Activated CD4-positive, alpha-beta T cell treated with anti-CD3 and anti-CD28 coated beads, Interleukin-2, amount 10 ng/mL, durations not matched to agents 7 days and 5 days (primary cell): ENCODE measurements at places on chromosomes 7 and 10. TPM values are rescaled to one million over a fixed set of nuclear protein-coding genes. Genes with fewer than 3 reads are reported as not detected.

DNA sequence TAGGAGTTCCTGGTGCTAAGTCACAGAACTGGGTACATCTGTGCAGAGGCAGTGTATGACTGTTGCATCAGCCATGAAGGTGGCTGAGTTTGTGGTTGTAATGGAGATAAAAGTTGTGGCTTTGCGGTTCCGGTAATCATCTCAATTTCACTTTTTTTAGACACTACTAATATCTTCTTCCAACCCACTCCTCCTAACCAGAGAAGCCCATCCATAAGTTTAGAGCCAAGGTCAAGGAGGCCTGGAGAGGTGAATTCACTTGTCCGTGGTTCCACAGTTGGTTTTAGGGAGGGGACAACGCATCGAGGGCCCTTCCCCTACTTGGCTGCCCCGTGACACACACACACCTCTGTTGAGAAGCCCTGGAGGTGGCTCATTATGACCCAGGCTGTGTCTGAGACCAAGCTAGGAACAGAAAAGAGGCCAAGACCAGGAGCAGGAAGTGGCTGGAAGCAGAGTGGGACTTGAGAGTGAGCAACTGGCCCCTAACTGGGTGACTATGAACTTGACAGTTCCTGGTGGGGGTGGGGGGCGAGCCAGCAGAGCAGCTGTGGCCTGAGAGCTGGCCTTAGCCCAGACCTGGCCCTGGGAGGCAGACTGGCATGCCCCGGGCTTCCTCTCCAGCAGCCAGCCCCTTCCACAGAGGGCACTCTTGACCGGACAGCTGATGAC is 66.8 kb upstream of the COL13A1 start:
- H3K27ac ChIP-seq = peak overlapping the region; percentile 7
- peaks cover 19% of the 10 kb centered on the region for H3K4me1 ChIP-seq
- H3K36me3 ChIP-seq = no peaks in the 10 kb centered on the region
- H3K4me3 ChIP-seq = no peak overlapping the region
- peak; percentile 37 for DNase-seq

DNA sequence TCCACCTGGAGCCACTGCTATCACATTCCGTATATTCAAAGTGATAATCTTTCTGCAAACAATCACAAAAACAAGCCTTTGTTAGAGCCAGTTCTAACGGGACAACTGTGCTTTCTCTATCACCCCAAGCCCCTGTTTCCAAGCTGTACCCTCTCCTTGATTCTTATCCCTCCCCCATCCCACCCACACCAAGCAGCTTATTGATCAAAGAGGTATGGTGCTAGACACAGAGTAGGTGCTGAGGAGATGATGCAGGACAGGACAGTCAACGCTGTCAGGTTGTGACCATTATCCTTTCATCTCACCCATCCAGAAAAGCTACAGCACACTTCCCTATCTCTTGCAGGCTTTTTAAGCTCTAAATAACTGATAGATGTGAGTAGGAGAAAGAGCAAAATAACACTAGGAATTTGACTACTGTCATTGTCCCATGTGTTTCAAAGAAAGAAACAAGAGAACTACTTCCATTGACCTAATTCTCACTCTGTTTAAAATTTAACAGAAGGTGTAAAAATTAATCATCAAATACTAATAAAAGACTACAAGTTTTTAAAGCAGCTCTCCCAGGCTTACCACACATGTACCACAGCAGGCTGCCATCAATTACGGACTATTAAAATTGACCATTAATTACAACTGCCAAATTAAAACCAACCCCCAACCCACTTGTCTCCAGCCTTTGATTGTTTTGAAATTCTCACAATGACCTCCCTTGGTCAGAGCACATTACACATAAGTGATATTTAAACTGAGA is 94.3 kb downstream of the ELAPOR2 start:
- no peaks in the 10 kb centered on the region for H3K36me3 ChIP-seq
- no peak overlapping the region for H3K27ac ChIP-seq
- H3K4me1 ChIP-seq = no peaks in the 10 kb centered on the region
- no peak for DNase-seq
- H3K4me3 ChIP-seq = no peak overlapping the region
- H3K27me3 ChIP-seq = peaks cover 10% of the 10 kb centered on the region

UNCX gene
- not detected for total RNA-seq

GRCh38 chr7:6536262-6537260 is 14.7 kb downstream of the GRID2IP start:
- DNase-seq = no peak
- H3K4me1 ChIP-seq = peaks cover 7% of the 10 kb centered on the region
- peaks cover 33% of the 10 kb centered on the region for H3K27me3 ChIP-seq
- H3K36me3 ChIP-seq = no peaks in the 10 kb centered on the region

POU6F2 gene
- total RNA-seq = not detected

DNA sequence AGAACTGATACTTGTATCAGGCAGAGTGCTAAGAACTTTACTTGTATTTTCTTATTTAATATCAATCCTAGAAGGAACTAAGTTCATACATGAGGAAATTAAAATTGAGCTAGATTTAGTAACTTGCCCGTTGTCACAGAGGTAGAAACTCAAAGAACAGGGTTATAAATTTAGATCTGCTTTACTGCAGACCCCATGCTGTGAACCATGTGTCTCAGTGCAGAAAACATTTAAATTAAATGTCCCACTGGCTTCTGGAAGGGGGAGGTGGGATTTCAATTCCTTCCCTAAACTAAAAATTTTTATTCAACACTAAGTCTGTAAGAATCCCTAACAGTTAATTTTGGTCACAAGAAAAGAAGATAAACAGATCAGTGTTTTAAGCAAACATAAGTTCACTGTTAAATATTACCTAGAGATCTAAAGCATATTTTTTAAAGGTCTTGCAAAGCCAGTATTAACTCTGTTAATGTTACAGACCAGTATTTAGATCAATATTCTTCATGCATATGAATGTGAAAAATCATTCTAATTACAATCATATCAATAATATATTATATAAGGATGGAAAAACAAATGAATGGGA is 23.1 kb downstream of the WASL start:
- no peak overlapping the region for H3K27ac ChIP-seq
- H3K27me3 ChIP-seq = no peaks in the 10 kb centered on the region
- peaks cover 14% of the 10 kb centered on the region for H3K36me3 ChIP-seq

- no peaks in the 10 kb centered on the region for H3K27me3 ChIP-seq
- H3K36me3 ChIP-seq = no peaks in the 10 kb centered on the region
- DNase-seq = no peak
- no peaks in the 10 kb centered on the region for H3K4me1 ChIP-seq
These were observed 26.2 kb upstream of the DKK1 start for GRCh38 chr10:52287866-52288265.

DNA sequence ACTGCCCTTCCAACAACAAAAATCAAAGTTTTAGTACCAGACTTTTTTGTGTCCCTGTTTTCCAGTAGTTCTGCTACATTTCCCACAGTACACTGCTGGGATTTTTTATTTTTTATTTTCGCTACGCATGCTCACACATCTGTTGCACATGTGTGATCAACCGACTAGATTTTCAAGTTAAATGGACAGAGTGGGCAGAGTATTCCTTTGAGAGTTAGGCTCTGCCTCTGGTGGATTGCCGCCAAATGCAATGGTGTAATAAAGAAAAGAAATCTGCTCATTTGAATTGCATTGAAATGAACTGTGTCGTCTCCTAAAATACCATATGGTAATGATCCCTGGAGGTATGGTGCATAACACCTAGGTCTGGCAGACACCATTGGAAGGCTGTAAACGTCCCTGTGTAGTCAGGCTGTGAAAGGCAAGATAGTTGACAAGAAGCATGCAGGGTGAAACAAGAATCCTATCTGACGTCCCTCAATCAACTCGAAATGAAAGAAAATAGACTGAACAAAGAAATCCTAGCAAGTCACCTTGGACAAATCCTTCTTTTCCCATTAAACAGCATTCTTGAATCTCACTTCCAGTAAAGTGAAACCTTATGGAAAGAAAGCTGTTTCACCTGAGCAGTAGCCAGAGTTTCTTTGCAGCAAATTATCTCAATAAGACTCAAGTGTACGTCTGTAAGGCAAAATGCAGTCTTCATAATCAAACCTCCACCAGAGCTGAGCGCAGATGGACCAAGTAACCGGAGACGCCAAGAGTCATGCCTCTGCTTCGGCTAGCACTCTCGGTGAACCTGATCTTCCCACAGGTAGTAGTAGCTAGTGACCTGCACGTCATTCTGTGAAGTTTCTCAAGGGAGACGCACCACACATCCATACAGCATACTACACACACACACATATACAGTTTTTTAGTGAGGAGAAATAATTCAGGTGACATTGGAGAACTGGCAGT is 357.3 kb downstream of the CRPPA start:
- DNase-seq = no peak
- H3K4me3 ChIP-seq = no peak overlapping the region
- H3K27ac ChIP-seq = no peak overlapping the region
- H3K4me1 ChIP-seq = no peaks in the 10 kb centered on the region

- H3K27me3 ChIP-seq = no peaks in the 10 kb centered on the region
- H3K27ac ChIP-seq = no peak overlapping the region
- no peaks in the 10 kb centered on the region for H3K4me1 ChIP-seq
- H3K36me3 ChIP-seq = no peaks in the 10 kb centered on the region
These were observed 182.6 kb upstream of the FEZF1 start for GRCh38 chr7:122487131-122487530.

NSMCE4A gene
- 63.5 TPM for total RNA-seq

DNA sequence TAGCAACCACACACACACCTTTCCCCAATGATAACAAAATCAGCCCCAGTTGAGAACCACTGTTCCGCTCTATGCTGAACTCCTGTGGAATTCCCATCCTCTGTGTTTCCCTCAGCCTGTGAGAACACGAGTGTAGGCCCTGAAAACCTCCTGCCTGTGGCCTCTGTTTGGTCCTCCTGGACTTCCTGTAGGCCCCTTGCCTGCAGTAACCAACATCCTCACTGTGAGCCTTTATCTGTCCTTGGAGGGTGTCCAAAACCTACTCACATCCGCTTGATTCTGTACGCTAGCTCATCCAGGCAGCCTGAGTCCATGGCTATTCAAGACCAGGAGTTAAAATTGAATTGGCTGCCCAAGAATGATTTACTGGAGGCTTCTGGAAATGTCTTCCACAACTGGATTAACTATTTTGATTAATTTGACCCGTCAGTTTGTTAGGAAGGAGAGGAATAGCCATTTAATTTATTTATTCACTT is 149.8 kb downstream of the AKR1D1 start:
- no peak for DNase-seq
- no peak overlapping the region for H3K4me3 ChIP-seq
- no peaks in the 10 kb centered on the region for H3K27me3 ChIP-seq

- H3K4me1 ChIP-seq = no peaks in the 10 kb centered on the region
- H3K27ac ChIP-seq = no peak overlapping the region
- no peak for DNase-seq
These were observed 201.0 kb upstream of the IMMP2L start for GRCh38 chr7:111763221-111763801.

PRKCQ gene
- 69.5 TPM for total RNA-seq

PYROXD2 gene
- total RNA-seq = 6.2 TPM

DNA sequence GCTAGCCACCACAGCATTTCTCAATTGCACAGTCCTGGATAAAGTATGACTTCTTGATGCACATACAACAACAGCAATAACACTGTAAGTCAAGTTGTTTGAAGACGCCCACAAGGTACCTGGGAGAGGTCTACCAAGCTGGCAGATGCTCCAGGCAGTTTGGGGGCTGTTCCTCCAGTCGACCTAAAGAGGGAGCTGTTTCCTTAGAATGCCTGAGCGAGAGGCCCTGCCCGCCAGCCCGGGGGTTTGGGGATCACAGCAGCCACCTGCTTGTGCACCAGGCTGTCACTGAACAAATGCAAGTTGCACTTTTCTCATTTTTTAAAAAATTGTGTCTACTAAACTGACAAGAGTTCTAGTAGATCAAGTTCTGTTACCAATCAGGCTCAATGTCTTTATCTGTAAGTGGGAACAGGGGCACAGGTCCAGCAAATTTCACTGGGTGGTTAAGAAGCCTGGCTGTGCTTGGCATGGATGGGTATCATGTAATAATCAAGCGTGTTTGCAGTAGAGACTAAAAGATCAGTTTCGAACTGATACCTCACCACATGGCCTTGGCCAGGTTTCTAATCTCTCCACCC is 193.8 kb upstream of the ADO start:
- H3K4me3 ChIP-seq = no peak overlapping the region
- peak; percentile 74 for DNase-seq
- H3K27ac ChIP-seq = no peak overlapping the region
- peaks cover 9% of the 10 kb centered on the region for H3K27me3 ChIP-seq
- no peaks in the 10 kb centered on the region for H3K36me3 ChIP-seq
- H3K4me1 ChIP-seq = peaks cover 14% of the 10 kb centered on the region

DNA sequence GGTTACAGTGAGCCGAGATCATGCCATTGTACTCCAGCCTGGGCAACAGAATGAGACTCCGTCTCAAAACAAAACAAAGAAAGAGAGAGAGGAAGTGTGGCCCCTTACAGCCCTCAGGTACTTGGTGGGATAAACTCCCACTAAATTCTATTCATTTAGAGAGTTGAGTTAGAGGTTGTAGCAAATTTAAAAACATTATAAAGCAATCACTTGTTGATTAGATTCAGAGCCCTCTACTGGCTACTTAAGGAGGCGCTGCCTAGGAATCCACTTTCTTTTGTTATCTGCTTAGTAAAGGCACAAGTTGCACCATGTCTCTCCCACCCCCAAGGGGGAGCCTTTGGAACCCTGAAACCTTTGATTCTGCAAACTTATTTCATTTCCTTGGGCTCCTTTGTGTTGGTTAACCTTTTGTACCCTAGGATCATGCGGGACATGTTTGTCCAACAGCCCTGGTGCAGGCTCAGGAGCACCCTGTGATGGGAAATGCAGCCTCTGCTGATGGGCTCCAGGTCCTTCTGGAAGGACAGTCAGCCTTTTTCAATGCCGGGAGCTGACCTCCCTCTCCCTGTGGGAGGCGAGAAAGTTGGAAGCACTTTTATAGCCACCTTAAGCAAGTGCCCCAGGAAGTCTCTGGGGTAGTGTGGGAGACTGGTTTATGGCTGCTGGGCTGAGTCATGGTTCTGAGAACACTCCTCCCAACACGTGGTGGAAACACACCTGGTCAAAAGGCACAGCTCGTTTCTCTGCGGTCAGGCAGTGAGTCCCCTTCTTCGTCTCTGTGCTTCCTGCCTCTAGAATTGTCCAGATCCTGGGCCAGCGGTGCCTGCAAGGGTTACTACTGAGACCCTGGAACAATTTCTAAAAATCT is 2.3 kb downstream of the HKDC1 start:
- H3K4me1 ChIP-seq = peaks cover 55% of the 10 kb centered on the region
- no peaks in the 10 kb centered on the region for H3K36me3 ChIP-seq
- no peaks in the 10 kb centered on the region for H3K27me3 ChIP-seq
- peak; percentile 82 for DNase-seq

- H3K4me1 ChIP-seq = no peaks in the 10 kb centered on the region
- no peak overlapping the region for H3K27ac ChIP-seq
- H3K27me3 ChIP-seq = no peaks in the 10 kb centered on the region
- H3K36me3 ChIP-seq = no peaks in the 10 kb centered on the region
- no peak overlapping the region for H3K4me3 ChIP-seq
- DNase-seq = no peak
These were observed 19.3 kb downstream of the CACNB2 start for GRCh38 chr10:18159557-18159956.

GRCh38 chr10:120414946-120415345 is 42.1 kb upstream of the PLPP4 start:
- H3K4me1 ChIP-seq = no peaks in the 10 kb centered on the region
- H3K27me3 ChIP-seq = no peaks in the 10 kb centered on the region
- no peak overlapping the region for H3K27ac ChIP-seq
- no peaks in the 10 kb centered on the region for H3K36me3 ChIP-seq
- no peak overlapping the region for H3K4me3 ChIP-seq

ELFN1 gene
- not detected for total RNA-seq

- H3K27me3 ChIP-seq = peaks cover 3% of the 10 kb centered on the region
- peak overlapping the region; percentile 93 for H3K27ac ChIP-seq
- peak overlapping the region; percentile 97 for H3K4me3 ChIP-seq
- peak; percentile 19 for DNase-seq
These were observed 551 bp downstream of the WASL start for GRCh38 chr7:123748171-123748733.

CPA4 gene
- total RNA-seq = not detected
